ENCODE measurements at places on chromosomes 16 and 17.

GRCh38 chr16:55351936-55352335 lies 27.9 kb downstream of the IRX6 start:
- no peak for DNase-seq

DNA sequence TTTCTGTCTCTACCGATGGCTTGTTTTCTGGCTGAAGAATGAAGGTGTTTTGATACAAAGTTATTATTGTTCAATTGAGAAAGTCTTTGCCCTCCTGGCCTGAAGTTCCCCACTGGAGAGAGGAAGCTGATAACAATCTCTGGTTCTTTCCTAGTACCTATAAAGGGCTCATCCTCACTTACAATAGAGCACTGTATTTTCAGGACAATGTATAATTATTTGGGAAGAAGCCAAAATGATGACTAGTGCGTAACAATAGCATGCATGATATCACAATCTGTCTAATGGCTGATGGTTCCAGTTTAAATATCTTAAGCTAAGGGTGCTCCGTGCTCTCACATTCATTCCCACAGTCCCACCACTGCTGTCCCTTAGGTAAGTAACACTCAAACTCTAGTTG lies 230.7 kb downstream of the IRX3 start:
- DNase-seq, result no peak

DNA sequence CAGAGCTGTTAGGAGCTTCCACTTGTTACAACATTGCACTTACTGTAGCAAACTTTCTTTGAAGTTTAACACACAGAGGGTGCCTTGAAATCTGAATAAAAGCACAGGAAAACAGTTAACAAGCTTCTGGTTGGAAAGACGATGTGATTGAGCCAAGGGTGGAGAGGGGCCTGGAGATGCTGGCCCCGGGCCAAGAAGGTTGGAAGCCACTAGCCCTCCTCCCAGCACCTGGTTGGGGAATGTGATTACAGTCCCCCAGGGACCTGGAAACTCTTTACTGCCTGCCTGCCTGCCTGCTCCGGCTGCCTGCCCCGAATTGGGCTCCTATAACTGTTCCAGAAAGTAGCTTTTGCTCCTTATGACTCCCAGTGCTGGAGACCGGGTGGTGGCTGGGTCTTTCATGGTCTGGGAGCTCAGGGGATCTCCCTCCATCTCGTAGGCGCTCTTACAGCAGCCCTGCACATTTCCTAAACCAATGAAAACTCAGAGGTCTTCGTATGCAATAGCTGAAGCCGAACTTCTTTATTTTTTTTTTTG lies 48.0 kb upstream of the ZFHX3 start:
- no peak for DNase-seq

DNA sequence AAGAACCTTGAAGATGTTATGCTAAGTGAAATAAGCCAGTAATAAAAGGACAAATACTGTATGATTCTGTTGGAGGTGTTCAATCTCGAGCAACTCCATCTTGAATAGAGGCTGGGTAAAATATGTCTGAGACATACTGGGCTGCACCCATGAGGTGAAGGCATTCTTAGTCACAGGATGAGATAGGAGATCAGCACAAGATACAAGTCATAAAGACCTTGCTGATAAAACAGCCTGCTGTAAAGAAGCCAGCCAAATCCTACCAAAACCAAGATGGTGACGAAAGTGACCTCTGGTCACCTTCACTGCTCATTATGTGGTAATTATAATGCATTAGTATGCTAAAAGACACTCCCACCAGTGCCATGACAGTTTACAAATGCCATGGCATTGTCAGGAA lies 98.1 kb downstream of the RGS9 start:
- DNase-seq, result no peak

DNA sequence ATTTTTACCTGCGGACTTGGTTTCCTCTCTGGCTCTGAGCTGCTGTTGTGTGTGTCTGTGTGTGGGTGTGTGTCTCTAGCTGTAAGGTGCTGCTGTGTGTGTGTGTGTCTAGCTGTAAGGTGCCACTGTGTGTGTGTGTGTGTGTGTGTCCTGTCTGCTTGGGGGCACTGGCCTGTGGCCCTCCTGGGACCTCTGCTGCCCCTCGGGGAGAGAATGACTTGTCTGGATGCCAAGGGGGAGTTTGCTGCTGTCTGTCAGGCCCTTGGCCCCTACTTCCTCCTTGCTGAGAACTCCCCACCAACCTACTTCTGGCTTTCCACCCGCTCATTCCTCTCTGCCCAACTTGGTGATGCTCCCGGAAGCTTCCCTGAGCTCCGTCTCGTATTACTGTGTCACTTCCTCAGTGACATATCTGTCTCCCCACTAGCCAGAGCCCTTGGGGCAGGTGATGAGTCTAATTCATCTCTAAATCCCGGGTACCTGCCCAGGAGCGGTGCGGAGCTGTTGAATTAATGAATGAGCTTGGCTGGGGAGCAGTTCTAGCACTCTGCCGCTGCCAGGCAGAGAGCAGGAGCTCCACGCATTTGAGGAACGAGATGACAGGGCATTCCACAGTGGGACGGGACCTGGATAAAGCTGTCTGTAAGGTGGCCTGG lies 3.5 kb upstream of the LASP1NB start:
- DNase-seq, result no peak

- DNase-seq, result no peak
Measured at GRCh38 chr16:20812510-20812909, 6.2 kb downstream of the REXO5 start.

- DNase-seq, result no peak
Measured at GRCh38 chr16:53852678-53853077, 148.7 kb downstream of the FTO start.

Measured in progenitor cell of endocrine pancreas (in vitro differentiated cells).